ENCODE measurements at places on chromosomes 1 and 21.

DNA sequence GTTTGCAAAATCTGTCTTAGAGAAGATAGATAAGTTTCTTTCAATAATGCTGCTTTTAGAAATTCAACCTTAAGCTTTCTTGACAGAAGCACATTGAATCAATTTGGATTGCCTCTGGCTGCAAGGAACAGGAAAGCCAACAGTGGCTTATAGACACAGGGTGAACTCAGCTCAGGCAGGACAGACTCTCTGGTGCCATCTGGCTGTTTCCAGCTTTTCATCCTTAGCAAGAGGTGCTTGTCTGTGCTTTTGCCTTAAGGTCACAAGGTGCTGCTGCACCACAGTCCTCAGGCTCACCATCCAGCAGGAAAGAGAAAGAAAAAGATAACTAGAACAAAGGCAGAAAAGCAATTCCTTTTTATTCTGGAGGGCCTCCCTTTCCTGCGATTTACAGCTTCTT, 93.7 kb upstream of the ETS2 start:
- peak; percentile 72 for DNase-seq

DNA sequence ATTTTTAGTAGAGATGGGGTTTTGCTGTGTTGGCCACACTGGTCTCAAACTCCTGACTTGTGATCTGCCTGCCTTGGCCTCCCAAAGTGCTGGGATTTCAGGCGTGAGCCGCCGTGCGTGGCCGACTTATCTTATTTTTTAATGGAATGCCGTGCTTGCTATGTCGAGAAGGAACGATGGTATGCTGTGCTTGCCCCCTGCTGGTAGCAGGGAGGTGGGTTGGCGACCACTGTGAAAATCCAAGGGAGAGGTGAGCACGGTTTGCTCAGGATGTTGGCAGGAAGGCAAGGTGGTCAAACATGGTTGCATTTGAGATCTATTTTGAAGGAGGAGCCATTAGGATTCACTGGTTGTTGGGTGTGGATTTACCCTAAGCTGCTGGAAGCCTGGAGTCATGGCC, 45.8 kb upstream of the RCC2 start:
- no peak for DNase-seq

- no peak for DNase-seq
Observed at GRCh38 chr1:117182319-117182718, 28.4 kb downstream of the VTCN1 start.

GRCh38 chr1:192579010-192579738, 3.6 kb downstream of the RGS1 start:
- DNase-seq = no peak

GRCh38 chr1:88298506-88298905, 385.6 kb upstream of the PKN2 start:
- no peak for DNase-seq

GRCh38 chr1:38274974-38275373, 228.4 kb upstream of the POU3F1 start:
- DNase-seq = no peak
